GDM1 (cell line): ENCODE measurements at places on chromosomes 11 and 22.

GRCh38 chr11:129729216-129729615, 86.4 kb upstream of the TMEM45B start:
- no peak for DNase-seq

DNA sequence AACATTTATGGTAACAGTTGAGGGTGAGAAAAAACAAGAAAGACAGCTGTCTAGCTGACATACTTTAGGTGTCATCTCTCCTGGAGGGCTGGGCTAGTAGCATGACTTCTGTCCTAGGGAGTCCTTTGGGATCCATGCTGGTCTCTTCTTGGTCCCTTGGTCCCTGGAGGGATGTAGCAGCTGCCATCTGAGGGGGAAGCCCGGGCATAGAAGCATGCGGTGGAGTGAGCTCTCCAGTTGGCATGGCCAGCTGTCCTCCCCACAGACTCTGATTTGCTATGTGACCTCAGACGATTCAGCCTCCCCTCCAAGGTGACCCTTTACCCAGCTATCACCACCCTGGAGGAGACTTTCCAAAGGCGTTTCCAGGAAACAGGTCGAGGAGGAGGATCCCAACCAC, 28.7 kb downstream of the POU2F3 start:
- no peak for DNase-seq

DNA sequence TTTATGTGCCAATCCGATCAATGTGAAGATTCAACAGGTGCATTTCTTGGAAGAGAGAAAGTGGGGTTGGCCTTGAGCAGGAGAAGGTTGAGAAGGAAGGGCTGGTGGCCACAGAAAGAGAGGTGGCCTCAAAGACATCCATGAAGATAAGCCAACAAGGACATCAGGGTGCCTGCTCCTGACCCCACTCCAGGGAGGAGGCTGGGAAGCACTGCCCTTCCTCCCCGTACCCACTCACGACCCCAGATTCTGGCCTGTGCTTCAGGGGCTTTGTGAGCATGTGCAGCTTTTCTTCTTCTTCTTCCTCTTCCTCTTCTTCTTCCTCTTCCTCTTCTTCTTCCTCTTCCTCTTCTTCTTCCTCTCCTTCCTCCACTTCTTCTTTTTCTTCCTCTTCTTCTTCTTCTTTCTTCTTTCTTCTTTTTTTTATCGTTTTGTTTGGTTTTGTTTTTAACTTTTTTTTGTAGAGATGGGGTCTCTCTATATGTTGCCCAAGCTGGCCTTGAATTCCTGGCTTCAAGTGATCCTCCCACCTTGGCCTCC, 30.3 kb downstream of the DKK3 start:
- no peak for DNase-seq

GRCh38 chr11:77779935-77780334, 40.6 kb downstream of the RSF1 start:
- DNase-seq: no peak

DNA sequence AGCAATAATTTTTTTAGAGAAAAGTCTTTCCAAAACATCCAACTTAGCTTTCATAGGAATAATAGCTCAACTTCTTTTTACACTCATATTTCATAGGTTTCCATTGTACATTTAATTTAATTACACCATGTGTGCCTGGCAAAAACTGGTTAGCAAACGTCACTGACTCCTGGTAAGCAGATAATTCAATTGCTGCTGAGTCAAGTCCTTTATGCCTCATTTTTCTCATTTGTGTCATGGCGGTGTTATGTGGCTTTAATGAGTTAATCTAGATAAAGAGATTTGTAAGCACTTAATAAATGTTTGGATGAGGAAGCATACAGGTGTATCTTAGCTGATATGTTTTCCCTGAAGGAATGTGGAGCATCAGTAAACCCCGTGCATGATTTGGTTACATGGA, 41.2 kb upstream of the PAK1 start:
- no peak for DNase-seq

GRCh38 chr11:61007383-61007955, 36.0 kb downstream of the CD6 start:
- no peak for DNase-seq

DNA sequence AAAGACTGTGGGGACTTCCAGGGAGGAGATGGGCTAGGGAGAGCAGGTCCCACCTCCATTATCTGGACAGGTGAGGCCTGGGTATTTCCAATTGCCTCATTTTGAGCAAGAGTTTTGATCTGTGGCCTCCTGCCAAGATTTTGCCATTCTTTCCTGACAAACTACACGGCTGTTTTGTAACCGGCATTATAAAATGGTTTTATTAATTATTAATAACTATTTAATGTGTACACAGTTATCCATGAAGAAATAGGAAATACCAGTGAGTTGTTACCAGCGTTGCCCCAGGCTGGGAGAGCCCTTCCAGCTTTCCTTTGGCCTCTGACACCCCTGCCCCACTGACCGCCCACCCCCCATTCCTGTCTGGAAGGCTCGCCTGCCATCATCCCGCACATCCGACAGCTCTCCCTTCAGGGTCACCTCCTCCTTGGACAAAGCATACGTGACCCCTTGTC, 14.9 kb upstream of the SEC14L3 start:
- DNase-seq: no peak

DNA sequence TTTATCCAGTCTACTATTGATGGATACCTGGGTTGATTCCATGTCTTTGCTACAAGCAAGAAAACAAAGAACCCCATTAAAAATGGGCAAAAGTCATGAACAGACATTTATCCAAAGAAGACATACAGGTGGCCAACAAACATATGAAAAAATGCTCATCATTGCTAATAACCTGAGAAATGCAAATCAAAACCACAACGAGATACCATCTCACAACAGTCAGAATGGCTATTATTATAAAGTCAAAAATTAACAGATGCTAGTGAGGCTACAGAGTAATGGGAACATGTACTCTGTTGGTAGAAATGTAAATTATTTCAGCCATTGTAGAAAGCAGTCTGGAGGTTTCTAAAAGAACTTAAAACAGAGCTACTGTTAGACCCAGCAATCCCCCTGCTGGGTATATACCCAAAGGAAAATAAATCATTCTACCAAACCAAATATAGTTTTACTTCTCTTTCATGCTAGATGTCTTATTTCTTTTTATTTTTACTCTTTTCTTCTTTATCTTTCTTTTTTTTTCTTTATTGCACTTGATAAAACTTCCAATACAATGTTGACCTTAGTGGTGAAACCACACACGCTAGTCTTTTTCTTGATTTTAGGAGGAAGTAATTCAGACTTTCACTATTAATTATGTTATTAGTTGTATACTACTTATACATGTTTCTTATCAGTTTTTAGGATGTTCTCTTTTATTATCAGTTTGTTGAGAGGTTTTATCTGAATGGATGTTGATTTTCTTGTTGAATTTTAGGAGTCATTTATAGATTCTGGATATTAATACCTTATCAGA, 14.3 kb downstream of the TRIM22 start:
- DNase-seq: no peak

- no peak for DNase-seq
These were observed 23.8 kb downstream of the CAPRIN1 start for GRCh38 chr11:34075178-34075820.

- no peak for DNase-seq
These were observed 145.2 kb downstream of the FBXO7 start for GRCh38 chr22:32619614-32620426.
